Naive thymus-derived CD8-positive, alpha-beta T cell (primary cell): ENCODE measurements at places on chromosomes 7 and 10.
A peak's percentile ranks its signal among the peaks of the same experiment; 100 is the strongest.

DNA sequence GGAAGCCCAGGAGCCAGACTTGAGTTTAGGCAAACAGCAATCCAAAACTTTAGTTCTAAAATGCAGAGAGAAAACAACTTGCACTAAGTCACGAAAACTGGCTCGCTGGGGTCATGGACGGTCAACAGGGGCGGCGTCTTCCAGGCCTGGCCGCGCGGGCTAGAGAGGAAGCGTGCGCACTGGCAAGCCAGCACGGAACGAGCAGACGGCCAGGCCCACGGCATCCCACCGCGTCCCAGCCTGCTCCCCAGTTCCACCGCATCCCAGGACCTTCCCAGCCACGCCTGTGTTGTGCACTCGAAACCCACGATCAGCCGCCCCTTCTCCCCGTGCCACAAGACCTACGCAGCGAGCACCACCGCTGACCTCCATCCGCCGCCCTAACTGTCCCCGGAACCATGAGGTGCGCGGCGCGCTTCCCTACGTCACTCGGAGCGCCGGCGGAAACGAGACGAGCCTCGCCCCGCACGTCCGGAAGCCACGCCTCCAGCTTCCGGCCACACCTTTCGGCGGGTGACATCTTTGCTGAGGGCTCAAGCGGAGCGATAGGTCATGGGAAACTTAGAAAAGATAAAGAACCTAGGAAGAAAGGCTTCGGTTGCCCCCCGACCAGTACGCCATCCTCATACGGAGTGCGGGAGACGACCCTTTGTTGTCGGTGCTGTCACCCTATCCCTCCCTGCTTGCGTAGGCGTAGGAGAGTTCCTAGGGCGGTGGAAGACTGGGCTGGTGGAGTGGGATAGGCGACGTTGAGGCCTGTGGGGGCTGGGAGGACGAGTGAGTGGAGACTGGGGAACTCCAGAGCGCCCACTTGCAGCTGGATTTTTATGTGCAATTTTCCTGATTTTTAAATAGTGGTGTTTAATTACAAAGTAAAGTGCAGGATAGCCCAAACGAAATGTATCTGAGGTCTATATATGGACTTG, at the start of gene TBRG4:
Gene TBRG4 (minus strand): TSS at position 400 of the 926 bp plus-strand sequence. CDS start 2,460 bp downstream, outside the sequence.
- DNase-seq: peak; percentile 92

- DNase-seq: no peak
Measured at GRCh38 chr10:59752278-59752940, 846 bp downstream of the MRLN start.

DNA sequence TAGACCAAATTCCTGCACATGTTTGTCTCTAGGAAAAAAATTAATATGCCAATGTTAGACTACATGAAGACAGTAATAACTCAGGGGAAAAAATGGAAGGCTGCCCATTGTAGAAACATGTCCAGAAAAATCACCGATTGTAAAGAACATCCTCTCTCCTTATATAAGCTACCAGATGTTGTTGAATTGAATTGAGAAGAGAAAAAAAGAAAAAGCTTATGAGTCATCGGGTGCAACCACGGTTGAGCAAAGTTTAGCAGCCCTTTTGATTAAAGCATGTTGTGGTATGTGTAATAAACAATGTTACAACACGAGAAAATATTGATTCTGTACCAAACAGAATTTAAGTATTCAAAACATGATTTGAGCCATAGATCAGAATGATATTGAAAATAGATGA, 102.3 kb upstream of the ARHGAP21 start:
- no peak for DNase-seq

DNA sequence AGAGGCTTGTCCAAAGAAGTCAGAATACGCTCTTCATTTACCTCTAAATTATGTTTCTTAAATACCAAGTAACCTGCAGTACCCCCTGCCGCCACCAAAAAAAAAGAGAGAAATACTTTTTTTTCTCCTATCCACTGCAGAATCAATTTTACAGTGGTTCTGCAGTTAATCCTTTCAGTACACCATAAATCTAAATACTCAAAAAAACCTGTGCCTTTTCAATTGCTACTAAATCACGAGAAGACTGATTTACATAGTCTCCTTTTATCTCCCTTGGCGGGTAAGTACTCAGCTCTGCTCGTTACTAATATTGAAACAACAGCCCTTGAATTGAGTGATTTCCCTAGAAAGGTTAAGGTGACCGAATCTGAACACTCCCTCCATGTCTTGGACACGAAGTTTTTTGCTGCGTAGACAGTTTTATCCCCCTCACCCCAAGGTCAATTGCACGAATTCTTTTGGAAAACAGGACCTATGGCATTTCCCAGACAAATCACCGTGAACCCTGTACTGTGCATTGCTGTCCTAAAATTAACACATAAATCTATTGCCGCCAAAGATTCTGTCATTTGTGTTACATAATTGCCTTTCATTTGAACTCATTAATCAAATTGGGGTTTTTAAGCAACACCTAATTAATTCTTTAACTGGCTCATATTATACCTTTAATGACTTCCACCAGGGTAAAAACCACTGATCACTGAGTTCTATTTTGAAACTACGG, 512 bp upstream of the VIM start:
- peak; percentile 24 for DNase-seq

DNA sequence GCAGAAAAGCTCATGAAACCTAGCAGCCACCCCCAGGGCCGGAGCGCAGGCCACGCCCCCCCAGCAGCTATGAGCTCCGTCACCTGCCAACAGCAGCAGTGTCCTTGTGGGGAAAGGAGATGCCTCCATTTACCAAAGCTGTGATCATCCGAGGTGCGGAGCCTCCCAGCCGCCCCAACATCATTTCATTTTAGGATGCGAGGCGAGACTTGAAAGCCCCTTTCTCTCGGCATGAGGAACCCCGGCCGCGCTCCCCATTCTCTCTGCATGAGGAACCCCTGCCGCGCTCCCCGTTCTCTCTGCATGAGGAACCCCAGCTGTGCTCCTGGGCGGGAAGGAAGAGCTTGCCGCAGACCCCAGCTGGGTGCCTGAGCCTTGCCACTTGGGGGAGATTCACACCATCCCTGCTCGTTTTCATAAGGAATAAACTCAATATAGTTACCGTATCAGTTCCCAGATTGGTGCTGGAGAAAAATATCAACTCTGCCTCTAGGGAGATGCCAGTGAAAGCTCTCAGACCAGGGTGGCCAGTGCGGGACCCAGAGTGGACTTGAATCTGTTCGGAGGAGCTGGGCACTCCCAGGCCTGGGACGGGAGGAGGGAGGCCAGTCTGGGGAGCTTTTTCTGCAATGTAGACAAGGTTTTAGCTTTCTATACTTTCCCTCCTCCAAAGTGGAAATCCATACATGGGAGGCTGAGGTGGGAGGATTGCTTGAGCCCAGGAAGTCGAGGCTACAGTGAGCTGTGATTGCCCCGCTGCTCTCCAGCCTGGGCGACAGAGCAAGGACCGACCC, 35.0 kb downstream of the JAKMIP3 start:
- DNase-seq: no peak

- no peak for DNase-seq
Measured at GRCh38 chr10:72068901-72069446, 19.4 kb downstream of the SPOCK2 start.

GRCh38 chr7:44291066-44291732, 34.2 kb downstream of the CAMK2B start:
- no peak for DNase-seq

GRCh38 chr7:35704261-35704660, 9.3 kb upstream of the HERPUD2 start:
- DNase-seq: no peak

GRCh38 chr10:60208676-60209269, 180.9 kb downstream of the ANK3 start:
- no peak for DNase-seq

DNA sequence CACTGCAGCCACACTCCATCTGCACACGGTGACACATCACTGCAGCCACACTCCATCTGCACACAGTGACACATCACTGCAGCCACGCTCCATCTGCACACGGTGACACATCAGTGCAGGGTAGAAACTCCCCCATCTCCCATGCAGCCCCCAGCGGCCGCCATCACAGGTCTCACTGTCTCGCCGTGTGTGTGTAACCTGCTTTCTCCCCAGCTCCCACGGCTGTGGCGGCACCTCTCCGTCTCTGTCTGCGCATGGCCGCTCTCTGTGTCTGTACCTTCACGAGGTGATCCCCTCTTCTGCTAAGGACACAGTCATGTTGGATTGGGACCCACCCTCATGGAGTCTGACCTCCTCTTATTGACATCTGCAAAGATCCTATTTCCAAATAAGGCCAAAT, 527.4 kb downstream of the PTPRN2 start:
- no peak for DNase-seq

- no peak for DNase-seq
Measured at GRCh38 chr7:981793-982510, 1.0 kb upstream of the CYP2W1 start.
